Stimulated activated CD4-positive, alpha-beta T cell treated with anti-CD3 and anti-CD28 coated beads, TNF-alpha, amount 100 ng/mL, for 48 hours (primary cell): ENCODE measurements at places on chromosomes 16 and 17.
A peak's percentile ranks its signal among the peaks of the same experiment; 100 is the strongest.

DNA sequence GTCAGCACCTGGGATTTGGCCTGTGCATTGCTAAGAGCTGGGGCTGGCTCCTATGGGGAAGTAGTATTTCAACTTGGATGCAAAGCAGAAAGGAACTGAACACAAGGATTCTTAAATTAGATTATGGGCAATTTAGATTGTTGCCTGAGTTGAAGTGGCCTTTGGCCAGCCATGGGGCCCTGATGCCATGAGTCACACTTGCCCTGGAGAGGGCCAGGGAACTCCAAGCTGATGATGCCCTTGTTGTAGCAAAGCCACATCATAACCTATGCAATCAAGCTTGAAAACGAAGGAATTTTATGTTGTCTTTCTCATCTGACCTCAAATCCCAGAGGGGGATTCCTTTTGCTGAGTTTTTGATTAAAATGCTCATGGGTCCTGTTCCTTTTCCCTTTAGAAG lies 3.9 kb upstream of the SPATA32 start:
- no peak for DNase-seq

DNA sequence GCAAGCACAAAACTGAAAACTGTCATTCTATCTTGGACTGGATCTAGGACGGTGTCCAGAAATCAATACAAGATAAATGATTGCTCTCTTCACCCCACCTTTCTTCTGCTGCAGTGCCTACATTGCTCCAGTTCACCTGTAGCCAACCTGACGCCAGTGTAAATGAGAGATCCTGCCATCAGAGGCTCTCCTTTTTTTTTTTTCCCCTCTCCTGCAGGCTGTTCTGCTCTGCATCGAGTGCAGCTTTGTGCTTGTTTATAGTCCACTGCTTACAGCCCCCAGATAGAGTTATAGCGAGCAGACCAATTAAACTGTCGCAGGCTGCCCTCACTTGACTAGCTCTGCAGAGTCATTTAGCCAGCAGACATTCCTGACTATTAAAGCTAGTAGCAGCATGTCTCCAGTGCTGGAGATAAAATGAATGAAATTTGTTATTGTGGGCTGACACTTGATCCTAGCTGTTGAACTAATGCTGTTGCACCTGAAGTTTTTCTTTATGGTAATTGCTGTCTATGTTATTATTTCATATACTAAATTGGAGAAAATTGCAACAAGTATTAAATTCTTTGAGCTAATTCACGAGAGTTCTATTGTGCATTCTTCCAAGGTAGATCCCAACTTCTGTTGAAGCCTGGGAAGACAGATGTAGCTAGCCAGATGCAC lies 257.1 kb downstream of the FTO start:
- no peak for DNase-seq

DNA sequence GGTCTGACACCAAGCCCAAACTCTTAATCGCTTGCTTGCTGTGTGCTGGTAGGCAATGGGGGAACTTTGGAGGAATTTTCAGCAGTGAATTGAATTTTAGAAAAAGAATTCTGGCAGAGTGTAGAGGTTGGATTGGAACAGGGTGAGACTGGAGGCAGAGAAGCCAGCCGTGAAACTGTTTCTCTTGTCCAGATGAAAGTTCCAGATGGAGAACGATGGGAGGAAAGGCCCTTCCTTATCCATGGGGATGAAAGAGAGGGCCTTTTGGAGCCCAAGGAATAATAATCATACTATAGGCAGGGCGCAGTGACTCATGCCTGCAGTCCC lies 26.0 kb downstream of the NEUROD2 start:
- no peak for DNase-seq

GRCh38 chr17:44079877-44080821 lies 9.6 kb downstream of the G6PC3 start:
- no peak for DNase-seq

- DNase-seq, result no peak
Observed at GRCh38 chr17:15942207-15942833, 2.6 kb upstream of the ADORA2B start.

DNA sequence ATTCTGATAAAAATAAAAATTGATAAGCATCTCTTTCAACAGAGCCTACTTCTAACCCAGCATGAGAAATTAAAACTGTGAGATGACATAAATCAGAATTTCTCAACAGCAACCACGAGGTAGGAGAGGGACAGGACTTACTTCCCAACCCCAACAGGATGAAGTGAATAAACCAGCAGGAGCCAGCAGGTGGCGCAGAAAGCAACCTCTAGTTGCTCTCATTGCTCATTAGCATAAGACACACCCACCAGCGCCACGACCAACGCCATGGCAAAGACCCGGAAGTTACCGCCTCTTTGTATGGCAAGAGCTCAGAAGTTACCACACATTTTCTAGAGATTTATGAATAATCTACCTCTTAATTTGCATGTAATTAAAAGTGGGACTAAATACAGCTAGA lies 189.4 kb upstream of the CDH8 start:
- peak; percentile 26 for DNase-seq

- DNase-seq, result no peak
Observed at GRCh38 chr17:41507315-41507880, 2.0 kb upstream of the KRT13 start.

DNA sequence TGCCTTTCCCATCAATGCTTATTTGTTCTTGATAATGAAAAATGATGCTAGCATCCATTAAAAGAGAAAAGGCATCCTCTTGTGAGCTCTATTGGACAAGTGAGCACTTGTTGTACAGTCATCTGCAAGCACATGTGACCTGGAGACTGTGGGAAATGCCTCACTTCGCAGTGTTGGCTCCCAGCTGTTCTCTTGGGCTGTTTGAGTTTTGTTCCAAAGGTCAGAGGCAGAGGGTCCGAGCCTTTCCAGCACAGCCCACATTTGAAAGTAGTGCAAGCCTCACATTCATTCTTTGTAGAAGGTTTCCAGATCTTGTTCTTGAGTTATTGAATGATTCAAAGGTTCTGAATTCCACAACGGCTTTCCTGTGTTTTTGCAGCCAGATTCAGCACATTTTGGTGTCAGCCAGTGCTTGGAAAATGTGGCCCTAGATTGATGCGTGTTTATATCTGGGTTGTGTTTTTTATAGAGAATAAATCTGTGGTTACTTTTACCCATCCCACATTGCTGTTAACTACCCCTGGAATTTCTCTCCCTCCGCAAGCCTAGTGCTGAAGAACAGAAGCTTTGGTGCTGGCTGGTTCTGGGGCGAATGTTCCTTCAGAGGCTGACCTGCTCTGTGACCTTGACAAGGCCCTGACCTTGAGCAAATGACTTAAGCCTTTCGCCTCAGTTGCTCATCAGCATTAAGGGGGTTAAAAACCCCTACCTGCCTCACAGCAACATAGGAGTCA lies 49.8 kb downstream of the CDH1 start:
- DNase-seq, result no peak

DNA sequence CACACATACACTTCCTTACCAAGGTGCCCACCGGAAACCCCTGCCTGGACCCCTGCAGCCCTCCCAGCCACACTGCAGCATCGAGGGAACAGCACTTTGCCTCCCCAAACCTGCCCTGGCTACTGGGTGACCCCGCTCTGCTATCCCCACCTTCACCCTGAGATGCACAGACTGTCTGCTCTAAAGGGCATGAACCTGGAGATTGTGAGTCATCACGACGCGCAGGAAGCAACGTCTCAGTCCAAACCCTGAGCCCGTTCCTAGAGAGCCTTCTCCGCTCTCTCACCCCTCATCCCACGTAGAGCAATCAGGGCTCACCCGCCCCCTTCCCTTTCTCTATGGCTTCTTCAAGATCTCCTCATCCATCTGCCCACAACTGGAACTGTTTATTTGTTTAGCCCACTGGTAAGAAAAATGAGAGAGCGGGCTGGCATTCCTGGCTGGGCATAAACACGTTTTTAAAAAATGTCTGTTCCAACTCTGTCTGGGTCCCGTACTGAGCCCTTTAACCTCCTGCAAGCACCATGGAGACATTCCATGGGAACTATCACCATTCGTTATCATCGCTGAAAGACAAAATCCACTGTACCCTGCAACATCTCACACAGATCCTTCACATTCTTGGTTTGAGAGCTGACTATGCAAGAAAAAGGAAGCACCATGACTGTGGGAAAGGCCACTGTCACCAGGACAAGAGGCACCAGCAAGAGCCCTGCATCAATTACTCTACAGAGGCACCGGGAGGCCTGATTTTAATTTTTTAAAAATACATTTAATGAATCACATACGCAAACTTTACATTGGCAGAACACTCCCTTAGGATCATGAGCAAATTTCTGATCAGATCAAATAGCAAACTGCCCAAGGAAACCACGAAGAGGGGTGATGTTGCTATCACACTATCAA lies 28.2 kb downstream of the ZFHX3 start:
- no peak for DNase-seq

DNA sequence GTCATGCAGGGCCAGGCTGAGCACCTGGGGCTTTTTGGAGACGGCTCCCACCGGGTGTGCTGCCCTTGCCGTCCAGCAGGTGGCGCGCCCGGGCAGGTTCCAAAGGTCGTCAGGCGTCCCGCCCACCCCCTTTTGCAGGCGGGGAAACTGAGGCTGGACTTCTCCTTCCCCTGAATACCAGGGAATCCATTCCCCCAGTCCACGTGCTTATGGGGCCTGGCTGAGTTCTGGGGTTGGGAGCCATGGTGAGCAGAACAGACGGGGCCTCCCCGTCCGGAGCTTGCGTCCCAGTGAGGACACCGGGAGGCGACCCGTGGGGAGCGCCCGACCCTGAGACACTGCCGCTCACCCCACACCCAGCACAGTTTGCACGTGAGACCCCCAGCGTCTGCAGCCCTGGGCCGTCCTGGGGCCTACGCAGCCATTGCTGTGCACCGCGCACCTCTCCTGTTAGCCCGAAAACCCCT lies 51.8 kb upstream of the JPH3 start:
- DNase-seq, result peak; percentile 10

GRCh38 chr16:87333581-87334331 lies 16.6 kb upstream of the C16orf95 start:
- DNase-seq, result no peak
